ENCODE measurements at places on chromosomes 3 and 15.

DNA sequence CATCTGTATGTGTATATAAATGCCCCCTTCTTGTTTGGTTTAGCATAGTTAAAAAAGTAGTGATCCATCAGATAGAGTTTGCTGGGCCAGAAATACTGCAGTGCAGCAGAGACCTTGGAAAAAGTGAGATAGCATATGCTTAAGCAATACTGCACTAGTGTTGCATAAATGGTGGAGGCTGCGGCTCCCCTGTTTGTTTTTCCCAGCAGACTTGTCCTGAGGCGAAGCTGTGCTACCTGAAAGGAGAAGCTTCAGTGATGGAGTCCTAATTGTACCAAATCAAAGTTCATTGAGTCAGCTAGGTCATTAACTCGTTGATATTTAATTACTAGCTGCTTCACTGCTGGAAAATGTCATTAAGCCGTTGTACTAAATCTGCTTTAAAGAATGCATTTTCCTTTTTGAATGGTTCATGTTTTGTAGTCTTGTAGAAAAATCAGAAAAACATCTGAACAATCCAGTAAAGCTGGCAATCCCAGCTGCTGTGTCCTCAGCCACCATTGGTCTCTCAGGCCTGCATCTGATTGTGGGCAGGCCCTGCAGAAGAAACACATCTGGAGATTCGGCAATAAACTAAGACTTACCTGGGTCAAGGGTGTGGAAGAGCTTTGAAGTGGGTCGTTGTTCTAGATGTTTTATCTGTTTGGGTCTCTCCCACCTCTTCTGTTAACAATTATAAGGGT lies 169.6 kb downstream of the B3GALNT1 start:
- no peak for DNase-seq

DNA sequence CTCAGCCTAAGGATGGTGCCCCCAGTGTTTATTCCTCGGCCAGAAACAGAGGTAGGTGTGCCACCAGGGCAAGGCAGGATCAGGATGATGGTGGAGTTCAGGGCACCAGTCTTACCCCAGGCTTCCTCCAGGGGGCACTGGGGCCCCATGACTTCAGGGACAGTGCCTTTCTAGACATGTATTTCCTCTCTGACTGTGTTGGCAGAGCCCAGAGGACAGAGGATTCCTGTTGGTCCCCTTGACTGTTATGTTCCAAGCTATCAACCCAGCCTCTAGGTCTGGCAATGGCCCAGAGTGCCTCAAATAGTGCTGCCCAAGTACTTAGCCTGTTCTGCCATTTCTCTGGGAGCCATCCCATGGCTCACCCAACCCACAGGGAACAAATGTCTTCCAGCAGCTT lies 2.8 kb downstream of the HEMK1 start:
- DNase-seq: no peak

GRCh38 chr3:30130391-30130790 lies 476.0 kb upstream of the TGFBR2 start:
- DNase-seq: no peak

DNA sequence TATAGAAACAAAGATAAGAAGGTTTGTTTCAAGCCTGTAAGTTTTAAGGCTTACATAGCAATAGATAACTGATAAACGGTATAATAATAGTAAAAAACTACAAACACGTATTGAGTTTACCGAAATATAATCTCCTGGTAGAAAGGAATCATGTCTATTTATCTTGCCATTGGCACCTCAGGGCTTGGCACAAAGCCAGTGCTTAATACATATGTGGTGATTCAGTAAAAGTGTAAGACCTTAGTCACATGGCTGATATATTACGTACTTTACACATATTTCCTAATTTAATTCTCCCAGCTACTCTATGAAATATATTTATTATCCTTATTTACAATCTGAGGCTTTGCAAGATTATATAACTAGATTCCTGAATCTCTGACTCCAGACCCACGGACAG lies 32.0 kb upstream of the SLCO3A1 start:
- no peak for DNase-seq

DNA sequence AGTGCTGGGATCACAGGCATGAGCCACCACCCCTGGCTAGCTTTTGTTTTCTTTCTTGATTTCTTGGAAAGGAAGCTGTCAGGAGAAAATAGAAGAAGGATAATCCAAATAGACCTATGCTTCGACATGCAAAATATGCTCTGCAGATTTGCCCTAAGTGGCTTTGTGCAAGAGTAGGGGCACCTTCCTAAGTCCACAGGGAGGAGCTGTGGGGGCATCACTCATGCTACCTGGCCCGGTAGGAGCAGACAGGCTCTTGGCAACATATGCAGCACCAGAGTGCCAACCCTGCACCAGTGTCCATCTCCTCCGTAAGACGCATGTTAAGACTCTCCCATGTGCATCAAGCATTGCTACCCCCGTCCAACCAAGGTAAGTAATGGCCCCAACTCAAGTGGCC lies 190.7 kb upstream of the UBE2E1 start:
- no peak for DNase-seq

DNA sequence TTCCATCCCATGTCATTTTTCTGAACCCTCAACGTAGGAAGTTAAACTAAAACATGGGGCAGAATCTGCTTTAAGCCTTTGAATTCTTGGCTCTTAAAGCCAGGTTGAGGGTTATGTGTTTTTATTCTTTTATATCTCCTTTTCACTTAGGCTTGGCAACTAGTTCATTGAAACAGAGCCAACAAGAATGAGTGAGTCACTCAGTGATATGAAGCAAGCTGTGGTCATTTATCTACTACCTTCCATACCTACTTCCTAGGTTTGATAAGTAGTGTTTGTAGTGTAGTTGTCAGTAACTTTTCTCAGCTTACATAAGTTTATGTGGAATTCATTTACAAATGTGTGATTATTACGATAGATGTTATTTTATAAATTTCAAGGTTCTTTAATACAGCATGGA lies 67.4 kb downstream of the SNRPN start:
- DNase-seq: no peak

Measured in stimulated activated CD8-positive, alpha-beta memory T cell treated with anti-CD3 and anti-CD28 coated beads, Interleukin-4, amount 100 ng/mL, for 1 hour (primary cell).